ENCODE measurements at places on chromosomes 2 and 18.

DNA sequence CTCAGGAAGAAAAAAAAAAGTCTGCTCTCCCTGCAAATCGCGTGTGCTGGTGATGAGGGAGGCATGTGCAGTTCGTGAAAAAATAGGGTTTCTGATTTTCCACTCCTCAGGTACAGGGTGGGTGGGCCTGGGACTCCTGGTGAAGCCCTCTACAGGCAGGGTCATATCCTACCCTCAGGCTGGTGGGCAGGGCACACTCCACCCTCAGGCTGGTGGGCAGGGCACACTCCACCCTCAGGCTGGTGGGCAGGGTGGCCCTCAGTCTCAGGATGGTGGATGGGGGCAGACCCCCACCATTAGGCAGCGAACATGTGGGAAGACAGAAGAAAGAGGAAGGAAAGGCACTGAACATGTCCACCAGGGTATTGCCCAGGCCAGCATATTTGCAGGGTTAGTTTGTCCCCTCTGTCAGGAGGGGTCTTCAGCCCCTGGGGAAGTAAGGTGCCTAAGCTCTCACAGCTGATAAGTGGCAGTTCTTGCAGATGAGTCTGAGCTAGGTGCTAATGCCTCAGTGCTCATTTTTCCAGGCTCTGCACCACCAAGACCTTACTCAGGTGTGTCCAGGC, 95.2 kb upstream of the RAB6C start:
- no peak for DNase-seq

- peak; percentile 94 for DNase-seq
Observed at GRCh38 chr18:62279561-62279960, 45.5 kb upstream of the TNFRSF11A start.

- no peak for DNase-seq
Observed at GRCh38 chr2:190697421-190697820, 48.5 kb downstream of the NAB1 start.

DNA sequence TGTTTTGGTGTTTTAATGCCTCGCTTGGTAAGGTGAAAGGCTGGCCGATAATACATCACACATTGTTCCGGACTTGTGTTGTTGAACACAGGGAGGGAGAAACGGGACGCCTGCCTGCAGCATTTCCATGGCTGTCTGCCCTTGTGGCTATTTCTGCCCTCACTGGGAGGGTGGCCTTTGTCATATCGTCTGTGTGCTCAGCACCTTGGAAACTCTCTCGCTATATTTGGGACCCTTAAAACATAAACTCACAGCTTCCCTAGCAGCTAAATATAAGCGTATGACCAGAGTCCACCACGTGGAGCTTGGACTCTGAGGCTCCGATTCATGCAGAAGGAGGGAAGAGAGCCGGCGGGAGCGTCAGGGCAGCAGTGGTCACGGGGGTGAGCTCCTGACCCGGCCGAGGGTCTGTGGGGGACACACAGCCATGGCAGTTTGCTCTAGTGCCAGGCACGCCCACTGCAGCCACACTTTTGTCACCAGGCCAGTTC, 111.7 kb downstream of the SH3BP4 start:
- DNase-seq = no peak

DNA sequence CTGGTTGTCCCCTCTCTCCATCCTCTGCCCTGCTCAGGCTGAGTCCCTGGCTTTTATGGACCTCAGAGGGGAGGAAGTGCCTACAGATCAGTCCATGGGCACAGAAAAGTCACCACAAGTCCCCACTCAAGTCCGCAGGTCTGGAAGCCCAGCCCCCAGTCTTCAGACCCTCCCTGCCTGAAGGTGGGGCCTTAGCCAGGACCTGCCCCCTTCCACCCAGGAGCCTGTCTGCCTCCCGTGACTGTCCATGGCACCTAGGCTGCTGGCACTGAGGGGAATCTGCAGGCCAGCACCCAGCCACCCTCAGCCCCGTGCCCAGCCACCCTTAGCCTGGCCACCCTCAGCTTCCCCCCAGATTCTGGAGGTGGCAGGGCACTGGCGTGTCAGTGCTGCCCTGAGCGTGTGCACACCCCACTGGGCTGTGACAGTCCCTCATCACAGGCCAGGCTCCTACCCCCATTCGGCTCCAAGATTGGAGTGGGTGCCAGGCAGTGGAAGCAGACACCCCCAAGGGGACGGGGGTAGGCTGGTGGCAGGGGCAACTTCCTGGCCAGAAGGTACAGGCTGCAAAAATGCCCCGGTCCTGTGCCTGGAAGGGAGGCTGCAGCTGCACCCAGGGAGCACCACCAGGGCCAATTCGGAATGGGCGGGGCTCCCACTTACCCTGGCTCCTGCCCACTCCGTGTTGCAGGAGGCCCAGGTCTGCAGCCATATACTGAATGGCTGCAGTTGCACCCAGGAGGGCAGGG, 154.7 kb upstream of the RMP24 start:
- no peak for DNase-seq

GRCh38 chr18:62938006-62938405, 222.7 kb downstream of the PHLPP1 start:
- no peak for DNase-seq

GRCh38 chr18:23548275-23548674, 38.0 kb downstream of the NPC1 start:
- no peak for DNase-seq

DNA sequence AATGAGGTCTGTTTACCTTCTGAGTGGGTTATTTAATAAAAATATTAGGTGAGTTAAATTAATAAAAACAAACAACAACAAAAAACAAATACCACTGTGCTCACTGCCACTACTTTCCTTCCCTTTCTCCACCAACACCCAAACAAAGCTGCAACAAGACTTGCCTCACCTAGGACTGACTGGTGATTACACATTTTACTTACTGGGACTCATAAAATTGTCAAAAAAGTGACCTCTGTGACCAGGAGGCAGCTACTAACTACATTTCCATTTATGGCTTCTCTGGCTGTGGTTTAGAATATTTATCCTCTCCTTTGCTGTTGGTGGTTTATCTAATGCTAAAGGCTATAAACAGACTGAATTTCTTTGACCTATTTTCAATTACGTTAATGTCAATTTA, 39.8 kb downstream of the EFEMP1 start:
- DNase-seq = no peak

GRCh38 chr18:49907346-49907929, 94.1 kb upstream of the ACAA2 start:
- DNase-seq = no peak

DNA sequence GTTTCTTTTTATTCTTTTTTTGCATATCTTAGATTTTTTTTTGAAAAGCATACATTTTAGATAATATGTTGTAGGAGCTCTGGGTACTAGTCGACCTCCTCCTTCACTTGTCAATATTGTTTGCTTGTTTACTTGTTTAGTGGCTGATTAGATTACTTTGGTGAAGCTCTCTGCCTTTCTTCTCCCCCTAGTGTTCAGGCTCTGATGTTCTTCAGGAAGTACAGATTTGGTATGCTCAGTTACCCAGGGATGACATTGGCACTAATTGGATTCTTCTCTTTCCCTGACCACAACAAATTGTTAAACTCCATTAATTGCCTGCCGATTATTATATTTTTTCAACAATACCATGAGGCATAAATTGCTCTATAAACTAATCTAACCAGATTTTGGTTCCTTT, 491.2 kb downstream of the SUCLG1 start:
- no peak for DNase-seq

Data from NCI-H748 treated with DMSO at 0.1 percent for 48 hours (cell line).